ENCODE measurements at places on chromosomes 5 and 9.

DNA sequence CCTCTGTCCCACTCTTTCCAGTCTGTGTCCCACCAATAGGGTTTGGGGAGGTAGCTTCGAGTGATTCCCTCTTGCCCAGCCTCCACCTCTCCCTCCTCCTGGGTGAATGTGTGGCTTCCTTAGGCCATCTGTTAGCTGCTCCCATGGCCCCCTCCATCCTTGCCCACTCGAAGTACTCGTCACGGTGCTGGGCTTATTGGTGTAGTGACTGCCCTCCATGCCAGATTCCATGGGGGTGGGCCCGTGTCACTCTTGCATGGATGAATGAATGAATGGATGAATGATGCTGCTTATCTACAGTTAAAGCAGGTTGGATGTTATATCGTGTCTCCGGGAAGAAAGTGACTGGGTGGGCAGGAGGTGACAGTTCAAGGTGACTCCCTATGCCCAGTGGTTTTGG lies 19.1 kb downstream of the HMCN2 start:
- no peak for DNase-seq

- DNase-seq: no peak
Observed at GRCh38 chr5:53820802-53821171, 260.3 kb downstream of the NDUFS4 start.

DNA sequence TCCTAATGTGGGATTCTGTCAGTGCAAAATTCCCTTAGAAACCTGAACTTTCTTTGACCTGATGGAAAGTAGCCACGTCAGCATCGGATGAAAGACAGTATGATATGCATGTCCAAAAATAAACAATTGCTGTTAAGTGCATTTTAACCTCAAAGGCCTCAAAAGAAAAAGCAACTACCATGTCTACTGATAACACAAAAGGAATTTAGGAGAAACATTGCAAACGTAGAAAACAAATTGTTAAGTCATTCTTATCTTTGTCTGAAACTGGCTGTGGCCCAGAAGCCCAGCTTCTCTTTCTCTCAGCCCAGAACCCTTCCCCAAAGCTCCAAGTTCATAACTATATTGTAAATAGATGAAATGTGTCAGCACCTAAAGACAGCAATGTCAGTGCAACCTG lies 11.1 kb upstream of the LHFPL2 start:
- no peak for DNase-seq

- no peak for DNase-seq
Observed at GRCh38 chr5:77644371-77645157, 6.1 kb upstream of the OTP start.
